ENCODE measurements at places on chromosomes 11 and 22.

DNA sequence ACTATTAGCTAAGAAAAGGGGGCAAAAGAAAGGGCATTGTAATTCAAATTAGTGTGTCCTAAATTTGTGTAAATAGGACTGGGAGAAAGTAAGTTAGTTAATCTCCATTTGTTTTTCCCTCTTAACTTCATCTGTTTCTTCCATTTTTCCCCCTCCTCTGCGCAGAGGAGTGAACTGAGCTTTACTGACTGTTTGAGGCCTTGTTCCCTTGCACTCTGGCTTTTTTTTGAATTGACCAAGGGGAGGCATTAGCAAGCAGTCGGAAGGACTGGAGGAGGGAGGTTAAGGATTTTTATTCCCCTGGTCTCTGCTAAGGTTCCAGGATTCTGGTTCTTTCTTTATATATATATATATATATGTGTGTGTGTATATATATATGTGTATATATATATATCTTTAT lies 15.2 kb upstream of the FANCF start:
- DNase-seq: no peak

- DNase-seq: no peak
These were observed 203.9 kb downstream of the FAM76B start for GRCh38 chr11:95585752-95586077.

DNA sequence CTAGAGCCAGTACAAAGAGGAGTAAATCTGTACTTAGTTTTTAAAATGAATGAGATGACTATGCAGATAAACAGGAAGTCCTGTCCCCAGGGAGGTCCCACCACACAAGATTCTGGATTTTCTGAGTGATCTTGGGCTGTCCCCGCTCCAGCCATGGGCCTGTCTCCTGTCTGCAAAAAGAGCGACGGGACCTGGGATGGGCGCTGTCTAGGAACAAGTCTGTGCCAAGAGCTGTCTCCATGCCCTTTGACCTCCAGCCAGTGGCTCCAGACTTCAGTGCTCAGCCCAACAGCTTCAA lies 6.0 kb downstream of the CSNK1E start:
- no peak for DNase-seq

DNA sequence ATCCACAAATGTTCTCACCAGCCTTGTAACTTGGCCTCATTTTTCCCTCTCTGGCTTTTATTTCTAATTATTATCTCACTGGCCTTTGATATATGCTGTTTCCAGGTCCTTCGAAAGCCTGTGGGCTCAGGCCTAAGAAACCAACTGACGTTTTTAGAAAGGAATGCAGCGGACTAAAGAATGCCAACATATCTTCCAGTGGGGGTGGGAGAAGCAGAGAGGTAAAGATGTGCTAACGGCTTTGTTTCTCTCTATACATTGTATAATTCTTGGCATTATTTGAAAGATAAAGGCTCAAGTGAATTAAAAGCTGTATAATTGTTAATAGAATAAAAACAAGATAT lies 28.2 kb downstream of the OR6Q1 start:
- no peak for DNase-seq

DNA sequence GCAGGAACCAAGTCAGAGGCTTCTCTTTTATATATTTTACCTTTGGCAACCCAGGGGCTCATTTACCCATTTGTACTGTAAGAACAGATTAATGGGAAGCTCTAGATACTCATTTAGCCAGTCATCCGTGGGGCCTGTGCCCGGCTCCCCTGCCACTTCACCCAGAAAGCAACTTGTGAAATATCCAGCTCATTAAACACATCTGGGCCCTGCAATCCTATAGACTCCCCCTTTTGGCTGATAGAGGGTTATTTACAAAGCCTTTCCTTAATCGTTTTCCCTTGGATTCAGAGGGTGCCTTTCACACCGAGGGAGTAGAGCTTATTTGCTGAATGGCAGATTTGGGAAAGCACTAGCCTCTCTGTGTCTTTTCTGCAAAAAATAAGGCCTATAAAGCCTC lies 118.7 kb upstream of the SORL1-AS1 start:
- DNase-seq: no peak

DNA sequence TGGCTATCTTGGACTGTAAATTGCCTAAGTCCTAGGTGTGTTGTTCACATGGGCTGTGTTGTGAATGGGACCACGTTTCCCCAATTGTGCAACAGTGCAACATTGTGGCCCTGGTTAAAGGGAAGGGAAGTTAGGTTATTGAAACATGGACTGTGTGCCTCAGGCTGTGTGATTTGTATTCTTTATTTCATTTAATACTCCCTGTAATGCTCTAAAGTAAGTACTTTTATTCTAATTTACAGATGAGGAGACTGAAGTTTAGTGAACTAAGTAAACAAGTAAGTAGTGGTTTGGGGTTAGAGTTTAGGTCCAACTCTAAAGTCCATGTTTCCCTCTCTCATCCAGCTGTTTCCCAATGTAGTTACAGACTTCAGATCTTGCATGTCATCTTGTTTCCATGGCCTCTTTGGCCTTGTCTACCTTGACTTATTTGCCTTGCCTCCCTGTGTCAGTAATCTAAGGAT lies 77.7 kb downstream of the STIM1 start:
- no peak for DNase-seq

DNA sequence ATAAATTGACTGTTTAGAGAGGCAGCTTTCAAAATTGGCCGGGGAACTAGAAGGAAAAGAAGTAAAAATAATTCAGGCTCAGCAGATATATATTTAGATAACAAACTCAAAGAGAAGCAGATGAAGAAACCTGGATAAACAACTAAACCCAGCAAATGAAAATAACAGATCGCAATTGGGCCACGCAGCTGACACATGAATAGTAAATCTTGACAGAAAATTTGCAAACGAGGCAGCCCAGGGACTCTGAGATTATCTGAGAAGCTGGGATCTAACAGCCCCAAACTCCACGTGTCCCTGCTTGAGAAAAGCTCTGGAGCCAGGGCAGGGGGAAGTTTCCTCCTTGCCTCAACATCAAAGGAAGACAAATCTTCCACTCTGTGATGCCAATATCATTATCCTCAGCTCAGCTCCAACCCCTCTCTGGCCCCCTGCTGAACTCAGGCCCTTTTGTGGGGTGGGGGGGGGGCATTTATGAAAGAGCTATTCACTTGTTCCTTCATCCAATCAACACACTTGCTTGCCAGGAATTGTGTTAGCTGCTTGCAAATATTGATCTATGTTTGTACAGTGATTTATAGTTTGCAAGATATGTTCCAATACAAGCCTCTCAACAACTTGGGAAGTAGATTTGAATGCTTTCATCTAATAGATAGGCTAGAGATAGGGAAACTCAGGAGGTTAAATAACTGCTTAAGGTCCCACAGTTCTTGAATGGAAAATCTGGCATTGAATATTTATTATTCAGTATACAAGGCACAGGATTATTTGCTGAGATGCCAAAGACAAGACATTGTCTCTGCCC lies 72.5 kb upstream of the C11orf87 start:
- DNase-seq: no peak

- no peak for DNase-seq
These were observed 303.6 kb downstream of the SBF2 start for GRCh38 chr11:9990221-9990973.

DNA sequence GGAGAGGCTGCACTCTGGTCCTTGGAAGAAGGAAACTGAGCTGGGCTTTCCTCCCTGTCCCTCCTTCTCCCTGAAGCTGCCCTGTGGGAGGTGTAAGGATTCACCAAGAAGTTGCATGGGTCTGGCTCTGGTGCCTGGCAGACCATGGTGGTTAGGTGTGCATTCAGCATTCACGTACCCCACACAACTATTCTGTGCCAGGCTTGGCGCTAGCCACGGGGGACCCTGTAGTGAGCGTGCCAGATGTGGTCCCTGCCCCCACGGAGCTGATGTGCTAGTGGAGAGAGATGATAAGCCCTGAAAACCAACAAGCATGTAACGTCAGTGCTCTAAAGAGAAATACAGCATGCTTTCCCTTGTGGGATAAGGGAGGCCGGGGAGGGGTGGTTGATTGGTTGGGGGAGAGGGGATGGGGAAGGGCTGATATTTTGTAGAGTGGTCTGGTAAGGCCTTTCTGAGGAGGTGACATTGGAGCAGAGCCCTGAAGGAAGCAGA lies 48.9 kb downstream of the CD82 start:
- DNase-seq: no peak

- peak; percentile 10 for DNase-seq
These were observed 335 bp upstream of the SEZ6L start for GRCh38 chr22:26168939-26169314.

DNA sequence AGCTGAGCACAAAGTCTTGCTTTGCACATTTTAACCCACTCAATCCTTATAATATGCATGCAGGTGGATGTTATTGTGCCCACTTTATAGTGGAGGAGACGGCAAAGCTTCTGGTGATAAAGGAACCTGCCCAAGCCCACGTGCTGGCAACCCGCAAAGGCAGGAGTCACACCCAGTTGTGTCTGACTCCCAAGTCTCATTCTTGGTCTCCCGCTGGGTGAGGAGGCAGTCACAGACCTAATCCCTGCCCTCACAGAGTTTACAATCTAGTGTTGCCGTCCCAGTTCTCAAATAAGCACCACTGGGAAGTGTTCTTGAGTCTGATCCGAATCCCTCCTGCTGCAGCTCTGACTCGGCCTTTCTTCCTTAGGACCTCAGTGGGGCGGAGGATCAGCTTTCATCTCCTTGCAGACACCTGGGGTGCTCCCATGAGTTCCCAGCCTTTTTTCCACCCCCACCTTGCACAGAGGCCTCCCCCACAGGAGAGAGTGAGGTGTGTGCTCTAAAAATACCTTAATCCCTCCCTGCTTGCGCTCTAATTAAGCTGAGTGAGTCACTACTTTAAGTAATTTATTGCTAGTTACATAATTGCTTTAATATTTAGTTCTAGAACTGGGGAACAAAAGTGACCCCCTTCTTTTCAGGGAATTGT lies 15.1 kb downstream of the PDE2A start:
- no peak for DNase-seq

DNA sequence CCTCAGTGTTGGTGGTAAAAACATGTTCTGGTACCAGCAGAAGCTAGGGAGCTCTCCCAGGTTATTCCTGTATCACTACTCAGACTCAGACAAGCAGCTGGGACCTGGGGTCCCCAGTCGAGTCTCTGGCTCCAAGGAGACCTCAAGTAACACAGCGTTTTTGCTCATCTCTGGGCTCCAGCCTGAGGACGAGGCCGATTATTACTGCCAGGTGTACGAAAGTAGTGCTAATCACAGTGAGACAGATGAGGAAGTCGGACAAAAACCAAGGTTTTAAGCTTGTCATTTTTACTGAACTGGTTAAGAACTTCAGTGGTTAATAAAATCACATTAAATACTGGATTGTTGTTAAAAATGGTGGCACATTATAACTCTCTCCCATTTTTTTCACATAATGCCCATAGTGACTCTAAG lies 42.6 kb upstream of the VPREB1 start:
- no peak for DNase-seq

- DNase-seq: no peak
These were observed 101.6 kb downstream of the CHST1 start for GRCh38 chr11:45563810-45564209.

- no peak for DNase-seq
These were observed 131.9 kb downstream of the SHANK2 start for GRCh38 chr11:71120471-71120896.

- no peak for DNase-seq
These were observed 49.7 kb downstream of the FDX1 start for GRCh38 chr11:110479108-110480101.

DNA sequence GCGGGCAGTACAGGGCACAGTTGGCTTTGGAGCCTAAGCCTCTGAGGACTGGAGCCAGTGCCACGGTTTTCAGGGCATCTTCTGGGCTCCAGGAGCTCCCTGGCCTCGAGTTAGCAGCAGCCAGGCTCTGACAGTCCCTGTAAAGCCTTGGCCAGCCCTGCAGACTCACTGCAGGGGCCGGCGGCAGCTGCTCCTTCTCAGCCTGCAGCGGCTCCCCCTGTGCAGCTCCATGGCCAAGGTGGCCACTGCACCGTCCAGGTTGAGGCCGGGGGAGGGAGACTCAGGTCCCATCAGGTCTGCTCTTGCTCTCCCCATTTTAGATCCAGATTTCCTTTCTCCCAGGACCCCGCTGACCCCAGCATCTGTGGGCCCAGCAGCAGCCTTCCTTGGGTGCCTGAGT lies 1461.1 kb downstream of the BRD1 start:
- no peak for DNase-seq

- DNase-seq: no peak
These were observed 18.4 kb upstream of the IL2RB start for GRCh38 chr22:37167981-37168647.

DNA sequence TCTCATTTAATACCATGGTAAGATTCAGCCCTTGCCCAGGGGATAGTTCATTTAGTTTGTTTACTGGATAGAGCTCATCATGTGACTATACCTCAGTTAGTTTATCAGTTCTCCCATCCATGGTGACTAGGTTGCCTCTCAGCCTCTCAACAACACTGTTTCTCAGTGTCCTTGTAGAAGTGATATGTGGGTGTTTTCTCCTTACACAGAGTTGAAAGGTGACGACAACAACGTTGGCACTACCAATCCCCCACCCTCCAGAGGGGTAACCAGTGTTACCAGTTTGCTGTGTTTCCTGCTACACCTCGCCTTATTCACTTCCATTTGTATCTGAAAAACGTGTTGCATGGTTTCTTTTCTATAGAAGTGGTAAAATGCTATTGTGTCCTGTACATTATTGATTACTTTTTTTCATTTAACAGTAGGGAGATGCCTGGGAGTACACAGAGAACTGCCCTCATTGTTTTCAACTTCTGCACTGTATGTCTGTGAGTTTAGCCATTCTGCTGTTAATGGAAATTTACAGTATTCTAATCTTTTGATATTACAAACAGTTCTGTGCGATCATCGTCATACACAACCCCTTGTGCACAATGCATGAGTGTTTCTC lies 11.6 kb downstream of the NEAT1 start:
- no peak for DNase-seq

DNA sequence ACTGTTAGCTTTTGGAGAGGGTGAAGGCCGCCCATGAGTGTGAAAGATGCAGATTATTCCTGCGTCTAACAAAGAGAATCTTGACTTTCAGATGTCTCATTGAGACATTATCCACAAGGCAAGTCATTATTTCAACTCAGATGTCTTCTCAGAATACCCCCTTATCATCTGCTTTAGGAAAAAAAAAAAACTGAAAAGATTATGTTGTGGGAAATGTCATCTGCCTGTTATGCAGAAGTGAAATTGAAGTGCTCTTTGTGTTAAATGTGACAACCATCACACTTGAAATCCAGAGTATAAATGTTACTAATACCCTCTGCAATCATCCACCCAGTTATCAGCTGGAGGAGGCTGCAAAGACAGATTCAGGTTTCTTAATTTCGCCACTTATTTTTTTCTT lies 239.6 kb downstream of the LARGE1 start:
- no peak for DNase-seq

DNA sequence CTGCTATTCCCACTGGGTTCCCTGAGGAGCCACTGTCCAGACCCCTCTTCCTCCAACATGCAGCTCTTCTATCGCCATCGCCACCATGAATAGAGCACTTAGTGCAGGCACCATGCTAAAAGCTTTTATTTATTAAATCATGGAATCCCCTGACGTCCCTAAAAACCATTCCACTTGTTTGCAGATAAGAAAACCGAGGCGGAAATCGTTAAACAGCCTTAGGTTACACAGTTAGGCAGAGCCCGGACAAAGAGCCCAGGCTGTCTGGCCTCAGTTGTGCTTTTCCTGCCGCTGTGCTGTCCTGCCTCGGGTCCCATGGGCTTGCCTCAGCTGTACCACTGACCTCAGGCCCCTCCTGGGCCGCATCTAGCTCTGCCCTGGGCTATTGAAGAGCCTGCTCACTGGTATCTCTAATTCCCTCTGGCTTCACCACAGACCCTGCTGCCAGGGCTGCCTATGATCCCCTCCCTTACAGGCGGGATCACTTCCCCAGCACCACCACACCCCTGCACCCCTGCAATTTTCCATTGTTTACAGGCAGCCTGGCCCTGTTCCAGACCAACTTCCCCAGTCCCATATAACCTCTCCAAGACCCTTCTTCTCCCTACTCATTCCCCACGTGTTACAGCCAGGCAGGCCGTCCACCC lies 13.0 kb upstream of the TUB start:
- DNase-seq: no peak

All from GM13976 (cell line).